ENCODE measurements at places on chromosomes 2 and 18. TPM values are rescaled to one million over a fixed set of nuclear protein-coding genes. Genes with fewer than 3 reads are reported as not detected.

The TMEM237 gene
- polyA plus RNA-seq = 13.9 TPM

DNA sequence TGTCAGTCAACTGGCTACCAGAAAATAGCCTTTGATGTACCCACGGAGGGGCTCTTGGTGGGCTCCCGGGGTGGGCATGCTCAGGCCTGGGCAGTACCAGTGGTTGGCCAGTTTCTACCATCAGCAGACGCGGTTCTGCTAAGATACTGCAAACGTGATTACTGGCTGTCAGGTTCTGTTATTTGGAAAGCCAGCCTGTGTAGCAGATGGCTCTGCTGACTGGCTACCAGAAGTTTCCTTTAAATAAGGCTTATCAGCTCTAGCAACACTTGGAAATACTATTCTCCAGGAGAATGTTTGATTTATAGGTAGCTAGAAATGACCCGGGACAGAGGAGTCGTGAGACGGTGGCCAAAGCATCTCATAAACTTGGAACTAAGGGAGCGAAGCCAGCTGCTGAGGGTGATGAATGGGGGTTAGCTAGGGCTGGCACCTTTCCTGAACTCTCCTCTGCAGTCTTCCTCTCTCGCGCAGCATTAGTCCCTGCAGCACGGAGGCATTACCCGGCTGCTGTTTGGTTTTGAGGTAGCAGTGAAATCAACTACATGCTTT is 171.9 kb downstream of the AGAP1 start:
- no peak for DNase-seq

DNA sequence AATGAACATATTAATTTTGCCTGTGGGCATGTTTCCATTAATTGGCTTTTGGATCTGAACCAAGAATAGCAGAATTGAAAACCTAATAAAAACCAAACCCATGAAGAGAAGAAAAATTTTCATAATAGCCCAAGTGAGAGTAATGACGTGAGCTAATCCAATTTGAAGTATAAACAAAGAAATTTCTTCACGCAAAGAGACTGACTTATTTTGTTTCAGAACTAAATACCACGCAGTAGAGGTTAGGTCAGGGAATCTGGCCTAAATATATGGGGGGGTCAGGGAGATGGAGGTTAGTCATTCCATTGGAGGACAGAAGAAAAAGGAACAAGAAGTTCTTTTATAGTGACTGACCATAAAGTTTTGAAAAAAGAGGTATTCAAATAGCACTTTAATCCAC is 94.1 kb upstream of the CYP1B1 start:
- DNase-seq = no peak

DNA sequence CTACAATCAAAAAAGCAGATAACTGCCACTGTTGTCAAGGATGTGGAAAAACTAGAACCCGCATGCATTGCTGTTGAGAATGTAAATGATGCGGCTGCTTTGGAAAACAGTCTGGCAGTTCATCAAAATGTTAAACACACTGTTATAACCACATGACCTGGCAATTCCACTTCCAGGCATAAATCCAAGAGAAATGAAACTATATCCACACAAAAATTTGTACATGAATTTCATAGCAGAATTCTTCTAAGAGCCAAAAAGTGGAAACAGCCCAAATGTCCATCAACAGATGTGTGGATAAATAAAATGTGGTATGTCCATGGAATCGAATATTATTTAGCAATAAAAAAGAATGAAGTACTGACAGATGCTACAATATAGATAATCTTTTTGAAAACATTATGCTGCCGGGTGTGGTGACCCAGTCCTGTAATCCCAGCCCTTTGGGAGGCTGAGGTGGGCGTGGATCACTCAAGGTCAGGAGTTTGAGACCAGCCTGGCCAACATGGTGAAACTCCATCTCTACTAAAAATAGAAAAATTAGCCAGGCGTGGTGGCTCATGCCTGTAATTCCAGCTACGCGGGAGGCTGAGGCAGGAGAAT is 32.0 kb downstream of the ERCC3 start:
- DNase-seq = no peak

- no peak for DNase-seq
Measured at GRCh38 chr18:52216666-52217065, 123.3 kb upstream of the DCC start.

The ACMSD gene
- polyA plus RNA-seq = not detected

GRCh38 chr2:3099145-3099859 is 278.3 kb downstream of the EIPR1 start:
- no peak for DNase-seq

The CHAC2 gene
- 8.5 TPM for polyA plus RNA-seq

DNA sequence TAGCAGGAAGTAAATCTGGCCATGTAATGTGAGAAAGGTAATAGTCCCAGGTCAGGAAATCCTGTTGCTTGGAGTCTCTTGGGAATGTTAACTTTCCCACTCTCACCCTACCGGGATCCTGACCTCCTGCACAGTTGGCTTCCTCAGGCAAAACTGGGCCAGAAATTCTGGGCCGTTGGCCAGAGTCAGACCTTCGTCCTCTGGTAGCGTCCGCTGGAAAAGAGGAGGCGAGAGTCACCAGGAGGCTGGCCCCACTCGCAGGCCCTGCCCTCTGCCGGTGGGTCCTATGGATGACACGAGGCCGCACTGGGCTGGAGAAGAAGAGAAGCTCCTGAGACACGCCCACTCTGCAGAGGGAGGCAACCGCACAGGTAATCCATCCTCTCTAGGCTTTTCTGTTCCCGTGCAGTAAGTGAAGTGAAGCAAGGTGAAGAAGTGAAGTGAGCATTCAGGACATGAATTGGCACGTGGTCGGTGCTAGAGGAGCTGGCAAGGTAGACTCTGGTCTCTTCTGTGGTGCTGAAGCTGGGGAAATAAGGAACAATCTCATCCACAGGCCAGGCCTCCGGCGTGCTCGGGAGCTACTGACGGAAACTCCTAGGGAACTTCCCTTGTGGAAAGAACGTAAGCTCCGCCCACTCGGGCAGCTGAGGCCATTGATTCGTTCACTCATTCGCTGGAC is 182.7 kb upstream of the GLI2 start:
- peak; percentile 90 for DNase-seq

DNA sequence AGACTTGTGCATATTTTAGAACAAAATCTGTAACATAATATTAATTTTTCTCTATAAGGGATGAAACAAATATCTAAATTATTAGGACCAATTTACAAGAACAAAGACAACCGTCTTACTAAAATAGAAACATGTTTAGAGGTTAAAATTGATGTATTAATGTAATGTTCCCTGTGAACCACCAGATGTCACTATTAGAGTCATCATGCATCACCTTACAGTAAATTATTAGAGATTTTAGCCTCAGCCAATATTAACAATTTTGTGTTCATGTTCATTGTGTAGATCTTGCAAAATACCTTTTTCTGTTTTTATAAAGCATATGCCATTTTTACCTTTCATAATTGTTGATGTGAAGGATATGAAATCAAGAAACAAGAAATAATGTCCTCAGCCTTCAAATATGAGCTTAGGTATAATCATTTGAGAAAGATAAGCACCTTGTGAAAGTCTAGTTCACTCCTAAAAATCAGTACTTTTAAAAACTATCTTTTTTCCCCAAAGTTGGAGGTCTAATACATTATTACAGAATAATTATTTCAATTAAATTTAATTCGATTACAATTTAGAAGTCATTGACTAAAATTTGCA is 344.3 kb upstream of the KCNH7 start:
- no peak for DNase-seq

DNA sequence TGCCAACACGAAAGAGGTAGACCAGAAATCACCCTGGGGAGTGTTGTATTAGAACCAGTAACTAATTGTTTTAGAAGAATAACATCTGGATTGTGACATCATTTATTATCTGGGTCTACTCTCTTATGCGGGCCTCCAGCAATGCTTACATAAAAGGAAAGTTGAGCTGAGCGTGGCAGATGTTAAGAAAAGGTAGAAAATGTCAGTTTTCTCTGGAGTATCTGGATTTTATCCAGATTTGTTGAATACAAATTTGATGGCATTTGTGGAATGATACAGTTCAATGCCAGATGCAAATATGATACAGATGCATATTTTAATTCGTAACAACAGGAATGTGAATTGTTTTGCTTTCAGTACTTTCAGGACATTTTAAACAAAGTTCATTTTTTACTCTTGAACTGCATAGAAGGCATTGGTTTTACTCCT is 90.3 kb downstream of the PRPF40A start:
- no peak for DNase-seq

The C1QL2 gene
- not detected for polyA plus RNA-seq

DNA sequence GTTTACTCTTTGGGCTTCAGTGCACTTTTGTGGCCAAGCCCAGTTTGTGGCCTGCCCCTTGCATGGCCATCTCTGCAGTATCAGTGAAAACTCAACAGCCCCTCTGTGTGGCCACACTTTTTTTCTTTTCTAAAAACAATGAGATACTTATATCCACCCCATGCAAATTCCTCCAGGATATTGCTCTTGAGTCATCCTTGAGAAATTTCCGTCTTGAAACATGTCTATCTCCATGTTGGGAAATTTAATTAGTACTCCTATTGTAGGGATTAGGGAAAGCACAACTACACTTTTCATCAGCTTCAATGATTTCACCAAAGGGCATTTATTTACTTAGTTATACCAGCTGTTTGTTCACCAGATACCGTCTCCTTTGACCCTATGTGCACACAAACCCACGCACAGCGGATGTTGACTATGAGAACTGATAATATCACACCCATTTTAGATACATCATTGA is 993.1 kb downstream of the TSN start:
- no peak for DNase-seq

GRCh38 chr18:34760444-34760843 is 50.3 kb downstream of the DTNA start:
- peak; percentile 62 for DNase-seq

DNA sequence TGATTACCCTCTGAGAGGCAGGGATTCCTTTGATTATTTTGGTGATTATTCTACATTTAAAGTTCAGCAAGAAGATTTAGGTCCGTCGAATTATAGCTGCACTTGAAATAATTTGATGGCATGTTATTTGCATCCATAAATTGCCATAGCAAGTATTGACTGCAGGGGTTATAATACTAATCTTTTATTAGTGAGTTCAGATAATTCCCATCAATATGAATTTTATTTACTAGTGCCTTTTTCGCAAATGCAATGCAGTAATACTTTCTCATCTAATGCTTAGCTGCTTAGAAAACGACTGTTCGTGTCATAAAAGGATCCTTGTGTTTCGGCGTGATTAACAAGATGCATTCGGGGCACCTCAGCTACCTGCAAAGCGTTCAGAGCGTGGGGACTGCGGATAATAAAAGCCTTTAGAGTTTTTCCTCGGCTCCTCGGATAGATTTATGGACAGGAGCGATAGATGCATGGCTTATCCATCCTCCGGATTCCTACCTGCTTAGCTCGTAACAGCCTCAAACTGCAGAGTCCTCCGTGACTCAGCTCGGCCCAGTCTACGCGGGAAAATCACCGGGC is 2.5 kb upstream of the GBX2 start:
- DNase-seq = no peak

DNA sequence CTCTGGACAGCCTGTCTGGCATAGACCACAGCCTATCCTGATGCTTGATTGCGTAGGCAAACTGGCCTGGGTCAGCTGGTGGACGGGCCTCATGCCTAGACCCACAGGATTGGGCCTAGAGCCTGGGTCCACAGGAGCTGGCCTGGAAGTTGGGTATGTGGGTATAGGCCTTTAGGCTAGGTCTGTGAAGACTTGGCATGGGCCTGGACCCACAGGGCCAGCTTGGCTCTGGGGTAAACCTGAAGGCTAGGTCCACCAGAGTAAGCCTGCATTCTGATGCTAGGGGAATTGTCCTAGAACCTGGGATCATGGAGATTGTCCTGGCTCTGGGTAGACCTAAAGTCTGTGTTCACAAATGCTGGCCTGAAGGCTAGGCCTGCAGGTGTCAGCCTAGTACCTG is 1293.7 kb downstream of the CNTNAP5 start:
- DNase-seq = no peak

DNA sequence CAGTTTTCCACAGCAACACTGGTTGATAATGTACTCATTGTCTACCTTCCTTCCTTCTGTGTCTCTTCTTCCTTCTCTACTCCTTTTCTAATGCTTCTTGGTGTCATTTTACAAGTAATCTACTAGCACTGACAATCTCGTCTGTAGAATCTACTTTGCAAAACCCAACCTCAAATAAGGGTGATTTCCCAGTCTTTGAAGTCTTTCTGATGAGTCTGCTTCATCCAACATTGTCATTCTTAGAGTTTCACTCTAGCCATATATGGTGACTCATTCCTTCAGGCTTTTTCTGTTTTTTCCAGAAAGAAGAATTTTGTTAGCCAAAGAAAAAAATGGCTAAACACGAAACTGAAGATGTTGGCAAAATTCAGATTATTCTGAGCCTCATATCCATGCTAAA is 288.7 kb downstream of the MBD2 start:
- no peak for DNase-seq

DNA sequence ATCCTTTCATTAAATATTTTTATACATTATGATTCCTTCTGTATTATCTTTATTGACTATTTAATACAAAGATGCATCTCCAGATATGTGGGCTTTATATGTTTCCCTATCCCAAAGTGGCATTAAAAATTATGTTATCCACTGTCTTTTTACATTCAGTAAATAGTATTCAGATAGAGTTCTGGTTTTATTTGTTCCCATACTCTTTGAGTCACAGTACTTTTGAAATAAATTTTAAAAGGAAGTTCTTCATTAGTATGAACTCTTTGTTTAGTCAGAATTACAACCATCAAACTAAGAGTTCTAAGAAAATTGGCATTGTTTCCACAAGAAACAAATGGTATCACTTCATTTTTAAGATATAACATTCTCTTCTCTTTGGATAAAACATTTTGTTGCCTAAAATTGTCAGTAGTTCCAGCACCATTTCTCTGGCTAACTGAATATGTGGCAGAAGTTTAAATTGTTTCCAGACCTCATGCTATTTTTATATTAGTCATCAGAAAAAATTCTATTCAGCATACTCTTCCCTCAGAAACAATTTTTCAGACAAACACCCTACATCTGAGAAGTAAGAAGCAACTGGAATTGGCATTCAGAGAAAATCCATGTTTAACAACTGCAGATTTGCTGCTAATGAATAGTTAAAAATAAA is 88.5 kb upstream of the COL5A2 start:
- no peak for DNase-seq

The ELP2 gene
- polyA plus RNA-seq = 25.0 TPM

DNA sequence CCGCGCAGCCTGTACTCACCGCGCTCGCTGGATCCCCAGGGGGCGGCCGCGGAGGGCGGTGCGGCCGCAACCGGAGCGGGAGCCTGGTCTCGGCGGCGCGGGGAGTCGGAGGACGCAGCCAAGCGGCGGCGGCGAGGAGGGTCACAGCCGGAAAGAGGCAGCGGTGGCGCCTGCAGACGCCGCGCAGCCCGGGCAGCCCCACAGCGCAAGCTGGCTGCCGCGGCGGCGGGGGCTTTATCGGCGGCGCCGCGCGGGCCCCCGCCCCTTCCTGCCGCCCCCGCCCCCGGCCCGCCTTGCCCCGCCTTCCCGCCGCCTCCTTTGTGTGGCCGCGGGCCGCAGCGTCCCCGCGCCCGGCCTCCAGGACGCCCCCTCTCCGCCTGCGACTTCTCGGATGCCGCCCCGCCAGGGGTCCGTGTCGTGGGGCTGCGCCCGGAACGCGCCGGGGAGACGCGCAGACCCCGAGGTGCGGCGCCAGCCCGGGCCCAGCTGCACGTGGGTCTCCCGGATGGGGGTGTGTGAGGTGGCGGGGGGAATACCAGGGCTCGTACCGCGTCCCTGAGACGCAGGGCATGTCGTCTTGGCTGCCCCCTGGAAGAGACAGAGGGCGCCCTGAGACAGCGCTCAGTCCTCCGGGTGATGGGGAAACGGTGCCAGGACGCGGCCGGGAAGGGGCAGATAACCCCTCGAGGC is at the start of gene SERPINE2:
TSS of gene SERPINE2 (minus strand) at position 207 of the 690 bp plus-strand sequence. CDS start 37,386 bp downstream, outside the sequence.
- DNase-seq = peak; percentile 78

- DNase-seq = no peak
Measured at GRCh38 chr2:187397886-187398285, 50.2 kb downstream of the CALCRL start.
